Hippocampal formation (tissue), 2 donors: ENCODE measurements at places on chromosomes 1 and 21.

- no peak for DNase-seq
These were observed 65.4 kb upstream of the IPO9 start for GRCh38 chr1:201763455-201764140.

DNA sequence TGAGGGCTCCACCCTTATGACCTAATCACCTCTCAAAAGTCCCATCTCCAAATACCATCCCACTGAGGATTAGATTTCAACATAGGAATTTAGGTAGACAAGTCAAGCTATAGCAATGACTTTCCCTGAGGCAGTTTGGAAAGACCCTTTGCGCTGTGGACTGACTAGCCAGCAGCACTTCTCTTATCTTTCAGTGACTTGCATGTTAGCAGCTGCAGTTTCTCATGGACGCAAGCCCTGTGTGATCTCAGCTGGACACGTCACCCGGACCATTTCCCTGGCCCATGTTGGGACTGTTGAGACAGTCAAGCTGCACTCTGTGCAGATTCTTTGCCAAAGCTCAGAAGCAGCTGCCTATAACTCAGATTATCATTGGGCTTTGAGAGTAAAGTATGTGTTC lies 408.1 kb upstream of the USP24 start:
- no peak for DNase-seq

DNA sequence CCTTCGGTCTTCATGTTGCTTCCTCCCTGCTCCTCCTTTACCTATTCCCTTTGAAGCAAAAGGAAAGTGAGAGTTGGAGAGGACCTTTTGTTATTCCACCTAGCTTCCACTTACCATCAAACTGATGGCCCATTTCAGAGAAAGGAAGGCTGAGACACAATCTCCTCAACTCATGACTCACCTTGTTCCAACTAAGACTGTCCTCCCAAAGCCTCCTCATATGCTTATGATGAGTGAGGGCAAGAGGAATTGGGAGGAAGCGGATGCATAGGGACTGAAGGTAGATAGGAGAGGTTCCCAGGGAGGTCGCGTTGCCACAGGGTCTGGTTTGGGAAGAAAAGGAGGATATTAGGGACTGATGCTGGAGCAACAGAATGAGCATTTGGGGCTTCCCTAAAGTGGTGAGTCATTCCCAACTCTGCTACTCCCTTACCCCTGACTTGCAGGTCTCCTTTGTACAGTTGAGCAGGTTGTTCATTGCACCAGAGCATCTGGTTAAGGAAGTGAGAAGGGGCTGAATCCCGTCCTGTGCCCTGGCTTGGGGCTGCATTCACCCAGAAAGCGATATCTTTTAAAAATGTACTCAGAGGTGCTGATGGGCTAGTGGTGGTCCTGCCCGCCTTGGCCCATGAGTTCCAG lies 35.0 kb downstream of the LGR6 start:
- DNase-seq, result no peak

DNA sequence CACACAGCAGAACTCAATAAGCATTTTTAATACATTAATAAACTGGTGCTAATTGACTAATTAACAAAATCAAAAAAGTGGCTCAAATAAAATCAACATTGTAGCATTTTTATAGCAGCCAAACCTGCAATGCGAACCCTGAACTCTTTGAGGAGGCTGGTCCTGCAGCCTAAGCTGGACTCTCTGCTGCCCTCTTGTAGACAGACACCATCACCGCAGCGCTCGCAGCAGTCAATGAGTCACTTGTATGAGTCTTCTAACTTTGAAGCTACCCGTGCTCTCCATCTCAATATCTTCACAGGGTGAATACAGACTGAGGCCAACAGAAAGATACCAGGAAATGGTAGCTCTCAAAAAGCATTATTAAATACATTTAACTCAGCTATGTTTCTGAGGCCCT lies 9.7 kb upstream of the KRTAP7-1 start:
- no peak for DNase-seq

DNA sequence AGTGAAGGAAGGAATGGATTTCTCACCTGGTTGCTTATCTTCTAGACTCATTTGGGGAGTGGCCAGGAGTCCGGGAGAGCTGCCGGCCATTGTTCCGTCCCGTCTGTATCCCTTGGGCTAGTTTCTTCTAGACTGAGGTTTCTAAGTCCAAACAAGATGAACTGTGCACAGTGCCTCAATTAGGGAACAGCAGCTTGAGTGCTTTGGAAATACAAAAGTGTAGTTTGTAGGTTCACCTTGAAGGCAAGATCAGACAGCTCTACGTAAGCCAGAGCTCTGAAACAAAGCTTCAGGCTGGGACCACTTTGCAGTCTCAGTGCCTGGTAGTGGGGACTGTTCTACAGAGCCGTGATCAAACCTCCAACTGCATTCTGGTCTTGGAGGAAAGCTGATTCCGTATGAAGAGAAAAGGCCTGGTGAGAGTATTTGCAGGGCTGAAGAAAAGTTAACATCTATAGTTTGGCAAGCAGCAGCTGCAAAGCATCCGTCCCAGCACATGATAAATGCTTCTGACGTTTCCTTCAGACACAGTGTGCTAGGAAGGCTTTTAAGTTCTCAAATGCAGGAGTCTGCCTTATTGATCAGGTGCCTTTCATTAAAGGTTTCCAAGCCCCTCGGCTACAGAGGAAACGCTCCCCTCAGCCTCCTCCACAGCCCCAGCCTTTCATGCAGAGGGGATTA lies 432.8 kb downstream of the KIF26B start:
- DNase-seq, result no peak
